ENCODE measurements at places on chromosomes 12 and 14.

DNA sequence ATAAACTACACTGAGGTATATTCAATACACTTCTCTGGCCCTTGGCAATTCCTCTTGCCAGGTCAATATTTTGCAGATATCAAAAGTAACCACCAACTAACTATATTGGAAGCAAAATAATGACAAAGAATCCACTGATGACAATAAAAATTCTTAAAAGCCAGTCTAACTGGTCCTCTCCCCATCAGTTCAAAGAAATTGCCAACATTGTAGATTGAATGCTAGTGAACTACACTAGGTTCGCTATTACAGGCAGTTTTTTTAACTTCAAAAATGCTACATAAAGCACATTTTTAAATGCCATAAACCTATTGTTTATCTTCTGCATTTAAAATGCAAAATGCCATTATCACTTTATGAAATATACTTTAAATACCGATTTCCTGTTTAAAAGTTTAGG is 4.0 kb downstream of the CDK17 start:
- DNase-seq: no peak

GRCh38 chr12:2212537-2212936 is 159.8 kb downstream of the CACNA1C start:
- DNase-seq: no peak

DNA sequence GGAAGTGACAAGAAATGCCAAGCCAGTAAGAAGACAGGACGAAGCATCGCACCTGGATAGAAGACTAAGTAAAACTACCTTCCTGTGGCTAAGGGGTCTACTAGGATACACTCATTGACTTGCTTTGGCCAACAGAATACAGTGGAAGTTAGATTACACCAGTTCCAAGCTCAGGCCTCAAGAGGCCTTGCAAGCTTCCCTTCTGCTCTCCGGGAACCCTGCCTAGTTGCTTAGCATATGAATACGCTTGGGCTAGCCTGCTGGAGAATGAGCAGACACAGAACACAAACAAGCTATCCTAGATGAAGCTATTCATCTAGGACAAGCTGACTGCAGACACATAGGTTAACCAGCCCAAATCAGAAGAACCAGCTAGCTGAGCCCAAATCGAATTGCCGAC is 97.0 kb downstream of the DPF3 start:
- DNase-seq: no peak

GRCh38 chr12:70576341-70577282 is 60.6 kb downstream of the PTPRB start:
- peak; percentile 66 for DNase-seq

DNA sequence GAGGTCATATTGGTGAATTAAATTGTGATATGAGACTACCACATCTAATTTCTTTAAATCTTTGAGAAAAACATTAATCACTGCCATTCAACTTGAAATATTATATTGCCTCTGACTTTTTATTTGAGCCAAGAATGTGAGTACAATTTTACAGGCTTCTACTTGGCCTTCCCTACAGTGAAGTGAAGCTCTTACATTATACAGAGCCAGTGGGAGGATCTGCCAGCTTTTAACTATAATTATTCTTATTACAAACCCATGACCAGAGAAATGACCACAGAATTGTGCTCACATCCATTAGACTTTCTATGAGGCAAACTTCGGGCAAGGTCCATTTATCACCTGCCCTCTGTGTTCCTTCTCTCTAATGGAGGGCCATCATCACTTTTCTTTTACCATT is 114.2 kb downstream of the RERGL start:
- no peak for DNase-seq

DNA sequence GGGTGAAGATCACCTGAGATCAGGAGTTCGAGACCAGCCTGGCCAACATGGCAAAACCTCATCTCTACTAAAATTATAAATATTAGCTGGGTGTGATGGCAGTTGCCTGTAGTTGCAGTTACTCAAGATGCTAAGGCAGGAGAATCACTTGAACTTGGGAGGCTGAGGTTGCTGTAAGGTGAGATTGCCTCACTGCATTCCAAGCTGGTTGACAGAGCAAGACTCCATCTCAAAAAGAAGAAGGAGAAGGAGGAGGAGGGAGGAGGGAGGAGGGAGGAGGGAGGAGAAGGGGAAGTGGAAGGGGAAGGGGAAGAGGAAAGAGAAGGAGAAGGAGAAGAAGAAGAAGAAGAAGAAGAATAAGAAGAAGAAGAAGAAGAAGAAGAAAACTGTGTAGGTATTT is 17.0 kb downstream of the RNASE10 start:
- DNase-seq: no peak

- no peak for DNase-seq
Observed at GRCh38 chr12:11497995-11498394, 102.6 kb upstream of the PRB2 start.

Measured in kidney glomerular epithelial cell (primary cell).